Islet precursor cell (in vitro differentiated cells): ENCODE measurements at places on chromosomes 7 and 10.
A peak's percentile ranks its signal among the peaks of the same experiment; 100 is the strongest.

DNA sequence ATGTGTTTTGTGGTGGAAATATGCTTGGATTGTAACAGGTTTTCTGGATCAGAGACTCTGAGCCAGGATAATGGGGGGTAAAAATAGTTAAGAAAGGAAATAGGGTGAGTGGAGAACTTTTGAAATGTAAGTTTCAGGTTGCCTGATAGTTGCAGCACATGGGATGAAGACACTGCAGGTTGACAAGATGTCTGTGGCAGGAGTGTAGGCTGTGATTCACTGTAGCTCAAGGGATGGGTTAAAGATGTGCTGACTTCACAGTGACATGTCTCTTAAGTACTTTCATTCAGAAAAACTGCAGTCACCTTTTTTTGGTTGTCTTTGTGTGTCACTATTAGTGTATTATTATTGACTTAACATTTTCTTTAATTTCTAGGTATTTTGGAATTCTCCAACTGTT, 63.5 kb upstream of the SLC39A12 start:
- no peak for DNase-seq

DNA sequence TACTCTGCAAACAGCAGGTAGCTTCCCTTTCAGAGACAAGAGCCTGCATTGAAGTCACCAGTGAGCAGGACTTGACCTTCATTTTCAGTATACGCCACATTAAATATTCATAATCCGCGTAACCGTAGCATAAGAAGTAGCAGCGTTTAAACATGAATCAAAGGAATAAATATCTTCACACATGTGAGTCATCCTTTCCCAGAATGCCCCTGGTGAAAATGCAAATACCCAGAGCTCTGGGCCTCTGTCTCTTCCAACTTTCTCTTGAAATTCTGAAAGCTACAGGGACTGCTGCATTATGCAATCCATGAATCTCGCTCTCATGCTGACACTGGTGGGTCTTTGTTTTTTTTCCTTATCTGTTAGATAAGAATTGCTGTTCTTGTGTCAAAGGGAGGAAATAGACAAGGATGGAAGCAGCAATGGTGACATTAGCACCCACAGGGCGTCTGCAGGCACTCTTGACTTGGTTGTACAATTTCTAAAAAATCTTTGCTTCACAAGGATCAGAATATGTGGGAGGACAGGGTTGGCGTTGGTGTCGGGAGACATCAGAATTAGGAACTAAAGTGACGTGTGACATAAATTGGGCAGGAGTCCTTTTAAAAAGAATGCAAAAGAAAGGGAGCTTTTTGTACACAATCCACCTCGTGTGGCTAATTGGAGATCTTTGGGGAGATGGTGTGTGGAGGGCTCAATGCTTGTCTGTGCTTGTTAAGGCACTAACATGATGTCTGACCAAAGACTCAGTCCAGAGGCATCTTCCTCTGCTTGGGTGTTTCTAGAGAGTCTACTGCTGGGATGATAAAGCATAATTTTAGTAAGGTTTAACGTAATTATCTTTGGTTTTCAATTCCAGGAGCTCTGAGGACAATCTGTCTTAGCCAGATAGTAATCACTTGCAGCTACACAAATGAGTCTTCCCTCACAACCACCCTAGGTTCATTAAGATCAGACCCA, 390.3 kb downstream of the KCNMA1 start:
- DNase-seq, result peak; percentile 57

DNA sequence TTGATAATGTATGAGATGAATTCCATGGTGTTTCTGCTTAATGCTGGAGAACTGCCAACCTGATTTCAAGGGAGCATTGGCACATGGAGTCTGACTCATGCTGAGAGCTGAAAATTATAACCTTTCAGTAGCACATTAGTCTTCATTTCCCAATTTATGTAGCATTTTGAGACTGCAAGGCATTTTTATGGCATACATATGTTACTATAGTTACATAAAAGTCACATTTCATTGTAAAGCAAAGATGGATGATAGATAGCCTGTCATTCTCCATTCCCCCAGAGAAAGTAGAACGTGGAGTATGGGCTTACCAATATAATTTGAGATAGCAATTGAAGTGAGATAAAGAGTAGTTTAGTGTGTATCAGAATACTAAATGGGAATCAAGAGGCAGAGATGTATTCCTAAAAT, 103.1 kb downstream of the SLC16A9 start:
- no peak for DNase-seq

- peak; percentile 86 for DNase-seq
These were observed 6.6 kb upstream of the INSIG1 start for GRCh38 chr7:155291045-155291530.

DNA sequence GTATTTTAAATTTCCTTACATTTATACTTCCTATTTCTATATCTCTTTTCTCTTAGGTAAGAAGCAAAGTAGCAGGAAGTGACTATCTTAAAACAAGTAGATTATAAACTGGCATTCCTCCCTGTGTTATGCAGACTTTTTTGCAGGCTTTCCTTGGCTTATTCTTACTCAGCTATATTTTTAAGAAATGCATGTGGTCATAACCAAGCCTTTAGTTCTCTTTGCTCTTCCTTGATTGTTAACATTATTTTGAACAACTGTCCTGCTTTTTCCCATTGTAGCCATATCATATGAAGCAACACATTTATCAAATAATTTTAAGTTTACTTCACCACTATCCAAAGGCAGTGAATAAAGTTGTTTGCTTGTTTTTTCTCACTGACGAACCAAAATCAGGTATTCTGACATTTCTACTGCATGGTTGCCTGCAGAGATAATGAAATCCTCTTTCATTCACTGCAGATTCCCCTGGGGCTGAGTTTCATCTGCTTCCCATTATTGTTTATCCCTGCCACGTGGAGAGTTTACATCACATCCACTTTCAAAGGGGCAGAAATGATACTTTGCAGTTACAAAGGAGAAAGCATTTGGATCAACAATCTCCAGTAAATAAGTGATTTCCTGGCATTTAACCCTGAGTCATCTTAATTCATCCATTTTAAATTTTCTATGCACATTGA, 389.9 kb upstream of the SEMA3C start:
- DNase-seq, result no peak

DNA sequence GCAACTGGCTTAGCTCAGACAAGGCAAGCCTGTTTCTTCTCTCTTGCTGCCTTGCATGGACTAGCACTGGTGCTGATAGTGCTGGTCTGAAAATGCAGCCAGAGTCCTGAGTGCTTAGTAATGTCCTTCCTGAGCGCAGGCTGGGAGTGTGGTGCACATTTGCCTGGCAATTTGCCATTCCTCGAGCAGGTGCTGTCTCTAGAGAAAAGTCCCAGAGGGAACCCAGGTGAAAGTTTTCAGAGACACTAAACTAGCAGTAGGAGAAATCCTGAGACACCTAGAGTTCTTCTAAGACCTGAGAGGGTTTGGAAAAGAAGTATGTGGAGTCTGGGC, 1.9 kb downstream of the SFTPD start:
- peak; percentile 58 for DNase-seq

DNA sequence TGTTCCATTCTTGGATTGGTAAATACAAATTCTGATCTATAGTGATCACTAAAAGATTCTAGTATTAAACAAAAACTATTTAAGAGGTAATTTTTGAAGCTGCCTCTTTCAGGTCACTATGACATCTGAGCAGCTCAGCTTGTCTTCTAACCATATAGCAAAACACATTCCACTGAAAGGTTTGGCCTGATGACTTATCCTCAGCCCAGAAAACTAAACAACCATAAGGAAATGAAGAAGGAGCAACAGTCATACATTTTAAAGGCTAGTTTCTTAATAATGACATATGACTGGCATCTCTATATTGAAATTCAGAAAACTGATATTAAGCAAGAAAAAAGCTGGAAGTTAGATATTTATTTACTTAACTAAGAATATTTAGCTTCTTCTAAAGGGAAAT, 24.6 kb downstream of the NT5C2 start:
- no peak for DNase-seq

DNA sequence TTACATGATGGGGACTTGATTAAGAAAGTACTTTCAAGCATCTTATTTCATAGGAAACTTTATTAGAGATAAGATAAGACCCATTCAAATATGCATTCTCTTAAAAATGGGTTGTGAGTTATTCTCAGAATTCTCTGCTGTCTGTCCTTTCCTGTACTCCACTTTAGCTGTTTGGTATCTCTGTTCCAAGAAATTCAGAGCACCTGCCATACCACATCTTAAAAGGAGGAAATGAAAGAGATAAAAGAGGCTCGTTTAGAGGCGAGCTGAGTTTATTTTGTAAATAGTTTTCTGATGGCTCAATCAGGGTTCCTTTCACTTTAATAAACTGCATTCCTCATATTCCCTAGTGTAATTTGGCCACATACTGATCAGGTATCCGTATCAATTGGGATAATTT, 87.2 kb downstream of the MDFIC start:
- no peak for DNase-seq

GRCh38 chr10:47123716-47124288, 176.2 kb upstream of the GDF10 start:
- DNase-seq, result no peak

DNA sequence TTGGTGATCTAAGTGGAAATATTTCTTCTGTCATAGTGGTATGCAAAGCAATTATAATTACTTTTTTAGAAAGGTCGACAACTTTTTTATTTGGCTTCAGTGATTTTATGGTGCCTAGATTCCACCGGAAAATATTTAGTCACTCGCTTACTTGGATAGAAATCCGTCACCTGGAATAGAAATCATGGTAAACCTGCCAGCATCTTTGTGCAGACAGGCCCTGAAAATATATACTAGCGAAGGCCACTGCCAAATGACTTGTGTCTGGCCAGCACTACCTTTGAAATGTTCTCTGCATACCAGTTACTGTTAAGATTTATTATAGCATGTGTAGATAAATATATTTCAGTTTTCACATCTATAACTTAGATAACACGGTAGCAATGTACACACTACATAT, 226.4 kb downstream of the AGMO start:
- no peak for DNase-seq

DNA sequence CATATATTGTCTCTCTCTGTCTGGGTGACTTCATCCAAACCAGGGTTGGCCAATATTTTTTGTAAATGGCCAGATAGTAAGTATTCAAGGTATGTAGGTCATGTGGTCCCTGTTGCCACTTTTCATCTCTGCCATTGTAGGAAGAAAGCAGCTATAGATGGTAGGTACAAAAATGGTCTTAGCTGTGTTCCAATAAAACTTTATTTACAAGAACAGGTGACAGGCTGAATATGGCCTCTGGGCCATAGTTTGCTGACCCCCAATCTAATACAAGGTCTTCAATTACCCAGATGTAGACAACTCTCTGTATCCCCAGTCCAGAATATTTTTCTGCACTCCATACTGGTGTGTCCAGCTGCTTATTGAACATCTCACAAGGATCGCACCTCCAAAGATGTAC, 166.2 kb upstream of the FZD8 start:
- DNase-seq, result no peak

DNA sequence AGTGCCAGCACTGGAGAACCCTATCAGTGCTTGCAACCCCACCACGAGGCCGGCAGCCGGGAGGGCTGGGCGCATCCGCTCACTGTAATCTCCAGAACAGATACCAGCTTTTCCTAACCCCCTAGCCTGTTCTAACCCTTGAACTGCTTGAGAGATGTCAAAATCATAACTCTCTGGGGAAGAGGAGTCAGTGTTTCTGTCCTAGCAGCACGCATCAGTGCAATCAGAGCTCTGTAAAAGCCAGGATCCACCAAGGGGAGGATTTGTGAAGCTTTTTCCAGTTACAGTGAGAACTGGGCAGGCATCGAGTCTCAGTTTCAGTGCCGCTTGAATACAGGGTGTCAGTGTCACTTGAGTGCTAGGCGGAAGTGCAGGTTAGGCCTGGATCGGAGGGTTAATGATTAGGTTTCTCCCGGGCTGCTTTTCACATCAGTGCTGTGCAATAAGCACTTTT, 104.5 kb upstream of the INSYN2A start:
- peak; percentile 38 for DNase-seq

DNA sequence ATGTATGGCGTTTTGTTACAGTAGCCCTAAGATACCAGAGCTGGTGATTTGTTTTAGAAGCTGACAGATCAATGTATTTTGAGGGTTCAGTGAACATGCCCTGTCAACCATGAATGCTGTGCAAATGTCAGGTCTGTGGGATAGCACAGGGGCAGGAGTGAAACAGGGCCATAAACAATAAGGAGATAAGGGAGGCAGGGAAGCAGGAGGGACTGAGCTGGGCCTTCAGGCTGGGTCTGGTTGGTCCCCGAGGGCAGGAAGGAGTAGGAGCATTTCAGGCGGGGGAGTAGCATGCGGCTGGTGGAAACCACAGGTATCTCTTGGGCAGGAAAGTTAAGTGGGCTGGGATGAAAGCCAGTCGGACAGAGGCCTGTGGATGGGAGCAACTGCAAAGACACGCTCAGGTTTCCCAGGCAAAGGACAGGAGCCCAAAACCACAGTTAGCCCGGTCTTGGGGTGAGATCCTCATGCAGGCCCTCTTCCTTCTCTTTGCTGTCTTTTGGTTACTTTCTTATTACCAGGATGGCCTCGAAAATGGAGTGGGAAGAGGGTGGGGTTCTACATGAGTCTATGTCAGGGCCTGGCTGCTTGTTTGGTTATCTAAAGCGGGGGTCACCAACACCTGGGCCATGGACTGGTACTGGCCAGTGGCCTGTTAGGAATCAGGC, 69.5 kb upstream of the SEPHS1 start:
- peak; percentile 79 for DNase-seq

GRCh38 chr7:19470031-19470430, 238.8 kb downstream of the POLR1F start:
- no peak for DNase-seq

- no peak for DNase-seq
These were observed 134.0 kb upstream of the TCF7L2 start for GRCh38 chr10:112816033-112816430.

DNA sequence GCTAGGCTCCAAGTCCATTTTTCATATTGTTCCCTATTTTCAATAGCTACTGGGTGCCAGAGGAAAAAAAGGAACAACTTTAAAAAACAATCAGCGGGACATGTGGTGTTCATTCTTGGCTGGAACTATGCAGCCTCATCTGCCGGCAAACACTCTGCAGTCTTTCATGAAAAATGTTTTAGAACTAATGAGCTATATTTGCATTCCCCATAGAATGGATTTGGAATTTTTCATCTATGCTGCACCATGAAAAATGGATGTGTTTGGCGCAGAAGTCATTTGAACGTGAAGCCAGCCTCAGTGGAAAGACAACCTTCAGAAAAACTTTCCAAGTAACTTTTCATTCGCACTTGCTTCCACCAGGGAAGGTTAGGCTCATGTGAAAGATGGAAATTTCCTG, 270.5 kb downstream of the SKAP2 start:
- DNase-seq, result no peak

DNA sequence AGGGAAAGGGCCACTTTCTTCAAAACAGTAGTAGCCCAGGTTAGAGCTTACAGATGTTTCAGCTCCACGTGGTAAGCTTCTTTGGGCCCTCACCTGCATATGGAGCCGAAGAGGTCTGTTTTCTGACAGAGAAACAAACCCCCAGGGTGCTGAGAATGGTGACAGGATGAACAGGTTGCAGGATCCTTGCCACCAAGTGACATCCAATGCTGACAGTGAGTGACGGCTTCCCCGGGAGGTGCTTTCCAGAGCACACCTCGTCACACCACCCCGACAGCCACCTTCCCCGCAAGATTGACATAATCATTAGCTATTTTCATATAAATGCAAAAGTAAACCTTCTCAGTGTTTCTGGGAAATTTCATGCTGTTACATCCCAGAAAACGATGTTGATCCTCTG, 109.3 kb upstream of the BTBD16 start:
- DNase-seq, result no peak
